T-helper 2 cell (primary cell): ENCODE measurements at places on chromosomes 7 and 10.

GRCh38 chr7:35253460-35253709, 515 bp downstream of the TBX20 start:
- no peak for DNase-seq

GRCh38 chr10:97584060-97584797, at the start of gene HOGA1:
Gene HOGA1 (plus strand): TSS chr10:97584389. CDS start chr10:97584704, 315 bp downstream.
- no peak for DNase-seq

DNA sequence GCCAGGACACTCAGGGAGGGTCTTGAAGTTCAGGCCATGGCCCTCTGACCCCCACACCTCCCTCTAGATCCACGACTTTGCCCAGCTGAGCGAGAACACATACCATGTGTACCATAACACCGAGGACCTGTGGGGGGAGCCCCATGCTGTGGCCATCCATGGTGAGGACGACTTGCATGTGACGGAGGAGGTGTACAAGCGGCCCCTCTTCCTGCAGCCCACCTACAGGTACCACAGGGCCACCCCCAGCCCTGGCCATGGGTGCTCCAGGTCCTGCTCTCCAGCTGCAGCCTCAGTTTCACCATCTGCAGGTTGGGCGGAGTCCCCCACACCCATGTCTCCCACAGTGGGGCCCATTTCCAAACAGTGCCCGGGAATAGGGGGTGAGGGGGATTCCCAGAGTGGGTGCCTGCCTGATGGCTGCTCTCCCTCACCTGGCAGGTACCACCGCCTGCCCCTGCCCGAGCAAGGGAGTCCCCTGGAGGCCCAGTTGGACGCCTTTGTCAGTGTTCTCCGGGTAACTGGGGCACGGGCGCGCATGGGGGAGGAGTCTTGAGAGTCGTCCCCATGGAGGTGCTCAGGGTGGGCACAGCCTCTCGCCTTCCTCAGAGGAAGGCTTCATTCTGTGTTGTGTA, 54.1 kb downstream of the PALD1 start:
- DNase-seq = no peak

- peak; percentile 78 for DNase-seq
Observed at GRCh38 chr10:3740157-3740871, 44.7 kb downstream of the KLF6 start.

DNA sequence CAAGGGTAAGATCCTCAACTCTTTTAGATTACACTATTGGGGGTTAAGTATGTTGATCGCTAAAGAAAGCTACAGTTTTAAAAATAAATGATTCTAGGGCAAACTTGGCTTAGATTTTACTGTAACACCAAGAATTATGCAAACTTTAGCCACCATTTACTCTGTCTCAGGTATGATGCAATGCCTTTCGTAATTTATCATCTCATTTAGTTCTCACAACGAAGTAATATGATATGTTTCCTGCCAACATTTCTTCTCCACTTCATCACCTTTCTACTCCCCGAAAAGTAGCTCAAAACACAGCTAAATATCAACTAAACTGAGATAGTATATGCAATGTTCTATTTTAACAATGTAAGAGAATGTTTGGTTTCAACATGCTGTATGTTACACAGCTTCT, 21.1 kb downstream of the FAM133B start:
- no peak for DNase-seq

DNA sequence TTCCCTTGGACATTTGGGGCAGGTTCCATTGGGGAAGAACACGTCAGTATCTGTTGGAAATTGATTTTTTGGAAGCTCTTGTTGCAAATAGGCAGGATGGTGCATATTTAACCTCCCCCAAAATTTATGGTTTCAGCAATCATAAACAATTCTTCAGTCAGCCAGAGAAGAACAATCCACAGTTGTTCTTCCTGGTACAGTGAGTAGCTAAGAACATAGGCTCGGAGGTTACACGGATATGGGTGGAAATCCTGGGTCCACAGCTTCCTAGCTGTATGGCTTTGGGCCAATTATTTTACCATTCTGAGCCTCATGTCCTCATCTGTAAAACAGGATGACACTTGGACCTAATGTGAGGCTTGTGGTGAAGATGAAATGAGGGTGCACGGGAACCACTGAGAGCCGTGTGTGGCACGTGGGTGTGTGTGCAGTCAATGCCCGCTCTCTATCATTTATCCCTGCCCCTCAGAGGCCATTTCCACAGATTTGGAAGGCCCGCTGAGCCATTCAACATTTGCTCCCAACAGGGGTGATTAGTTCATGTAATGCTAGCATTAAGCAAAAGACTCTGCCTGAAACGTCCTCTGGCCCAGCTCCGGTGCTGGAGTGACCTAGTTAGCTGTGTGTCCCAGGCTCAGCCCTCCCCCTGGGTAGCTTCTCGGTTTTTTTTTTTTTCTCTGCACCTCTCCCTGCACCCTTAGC, 9.7 kb downstream of the CAMK1D start:
- DNase-seq = no peak

- DNase-seq = no peak
Observed at GRCh38 chr7:34463830-34464229, 194.2 kb upstream of the NPSR1 start.

DNA sequence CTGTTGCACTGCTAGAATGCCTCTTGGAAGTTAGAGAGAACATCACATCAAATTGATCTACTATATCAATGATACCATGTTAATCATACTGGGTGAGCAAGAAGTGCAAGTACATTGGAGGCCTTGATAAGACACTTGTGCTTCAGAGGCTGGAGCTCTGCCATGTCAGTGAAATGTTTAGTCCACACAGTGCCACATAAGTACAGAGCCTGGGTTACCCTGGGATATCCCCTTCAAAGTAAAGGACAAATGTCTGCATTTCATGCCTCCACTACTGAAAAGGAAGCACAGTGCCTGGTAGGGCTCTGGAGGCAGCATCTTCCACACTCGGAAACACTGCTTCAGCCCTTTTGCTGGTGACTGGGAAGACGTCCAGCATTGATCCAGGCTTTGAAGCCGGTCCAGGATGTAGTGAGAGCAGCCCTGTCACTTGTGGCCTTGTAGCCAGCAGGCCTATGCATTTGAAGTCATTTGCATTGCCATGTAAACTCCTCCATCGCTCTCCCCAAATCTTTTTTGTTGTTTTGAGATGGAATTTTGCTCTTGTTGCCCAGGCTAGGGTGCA, 15.7 kb upstream of the STN1 start:
- no peak for DNase-seq

- DNase-seq = no peak
Observed at GRCh38 chr7:17957871-17958270, 17.6 kb upstream of the SNX13 start.

- DNase-seq = no peak
Observed at GRCh38 chr7:11130012-11130411, 156.3 kb downstream of the PHF14 start.

GRCh38 chr7:8134089-8134733, 127.8 kb downstream of the ICA1 start:
- peak; percentile 89 for DNase-seq

DNA sequence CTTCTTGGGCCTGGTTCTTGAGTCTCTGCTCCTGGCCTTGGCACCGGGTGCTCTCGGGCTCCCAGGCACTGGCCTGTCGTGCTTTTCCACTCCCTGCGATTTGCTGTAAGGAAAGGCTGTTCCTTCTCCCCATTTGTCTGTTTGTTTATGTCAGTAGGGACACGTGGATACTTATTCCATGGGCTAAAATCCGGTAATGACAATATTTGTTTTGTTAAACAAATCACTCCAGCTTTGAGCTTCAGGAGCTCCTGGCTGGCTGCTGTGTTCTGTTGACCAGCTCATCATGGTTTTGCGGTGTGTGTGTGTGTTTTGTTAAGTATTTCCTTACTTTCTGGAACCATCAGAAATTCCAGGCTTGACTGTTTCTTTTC, 17.5 kb upstream of the JAKMIP3 start:
- DNase-seq = no peak

DNA sequence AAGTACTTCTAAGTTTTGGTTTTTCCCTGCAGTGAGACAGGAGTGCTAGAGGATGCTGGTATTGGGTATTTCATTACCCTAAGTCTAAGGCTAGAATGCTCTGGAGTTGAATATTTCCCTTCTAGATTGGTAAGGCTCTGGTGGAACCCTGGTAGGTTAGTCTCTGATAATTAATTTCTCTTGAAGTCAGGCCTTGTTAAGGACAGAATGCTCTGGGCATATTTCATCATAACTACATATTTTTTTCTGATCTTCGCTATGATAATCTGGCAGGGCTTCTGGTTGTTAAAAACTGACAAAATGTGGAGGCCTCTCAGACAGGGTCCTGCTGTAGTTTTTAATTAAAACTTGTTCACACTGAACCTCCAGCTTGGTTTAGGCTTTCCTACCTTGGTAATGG, 83.8 kb downstream of the CDK13 start:
- no peak for DNase-seq

GRCh38 chr10:118926903-118927302, 102.6 kb upstream of the NANOS1 start:
- DNase-seq = no peak

GRCh38 chr10:129116371-129116770, 350.7 kb upstream of the MGMT start:
- no peak for DNase-seq

DNA sequence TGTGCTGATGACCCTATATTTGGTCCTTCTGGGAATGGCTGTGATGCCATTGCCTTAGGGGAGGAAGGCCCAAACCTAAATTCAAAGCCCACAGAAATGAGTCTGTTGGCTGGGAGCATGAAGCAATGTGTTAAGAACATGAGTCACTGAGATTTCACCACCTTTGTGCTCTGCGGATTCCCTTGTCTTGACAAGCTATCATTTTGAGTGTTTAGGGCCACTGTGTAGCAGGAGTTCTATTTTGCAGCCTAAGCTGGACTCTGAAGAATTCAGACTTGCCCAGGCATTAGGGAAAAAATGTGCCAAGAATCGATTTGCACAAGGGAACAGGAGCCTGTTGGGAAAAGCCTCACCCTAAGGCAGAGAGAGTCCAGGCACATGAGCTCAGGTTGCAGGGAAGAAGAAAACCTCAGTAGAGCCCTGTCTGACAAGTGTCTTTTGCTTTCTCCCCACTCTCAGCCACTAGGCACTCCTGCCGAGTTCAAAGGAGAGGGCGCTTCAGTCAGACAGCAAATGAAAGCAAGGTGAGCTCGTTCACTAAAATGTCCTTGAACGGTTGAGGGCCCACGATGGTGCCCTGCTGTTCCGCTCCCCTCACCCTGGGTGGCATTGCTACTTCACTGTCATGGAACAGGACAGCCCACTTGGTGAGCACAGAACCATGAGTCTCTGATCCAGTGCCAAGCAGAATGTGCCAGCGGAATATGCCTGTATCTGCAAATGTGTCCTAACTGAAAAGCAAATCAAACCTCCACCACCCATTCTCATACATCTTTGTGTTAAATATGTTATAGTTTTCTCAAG, 93.6 kb downstream of the PRLHR start:
- DNase-seq = no peak

DNA sequence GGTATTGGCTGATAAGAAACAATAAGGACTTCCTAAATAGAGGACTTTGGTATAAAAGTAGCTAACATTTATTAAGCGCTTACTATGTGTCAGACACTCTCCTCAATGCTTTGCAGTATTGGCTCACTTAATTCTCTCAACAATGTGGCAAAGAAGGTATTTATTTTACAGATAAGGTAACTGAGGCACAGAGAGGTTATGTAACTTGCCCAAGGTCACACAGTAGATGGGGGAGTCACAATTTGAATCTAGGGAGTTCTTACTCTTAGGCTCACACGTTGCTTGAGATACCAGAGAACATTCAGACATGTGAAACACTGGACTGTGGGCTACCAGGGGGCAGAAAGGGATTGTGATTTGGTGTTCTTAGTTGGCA, 60.8 kb upstream of the GPR158 start:
- DNase-seq = no peak

DNA sequence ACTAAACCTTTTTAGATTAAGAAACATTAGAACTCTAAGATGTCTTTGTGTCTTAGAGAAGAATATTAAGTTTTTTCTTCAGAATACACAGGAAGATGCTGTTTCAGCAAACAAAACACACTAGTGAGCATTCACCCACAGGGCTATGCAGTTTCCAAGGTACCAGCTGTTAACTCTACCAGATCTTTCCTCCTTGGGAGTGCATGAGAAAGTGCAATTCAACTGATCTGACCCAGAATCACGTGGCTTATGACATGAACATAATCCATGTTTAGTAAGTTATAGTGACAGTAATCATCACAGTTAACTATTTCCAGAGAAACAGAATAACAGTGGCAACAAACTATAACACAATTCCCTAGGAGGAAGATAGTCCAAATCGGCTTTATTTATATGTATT, 270.7 kb downstream of the CACNA2D1 start:
- DNase-seq = no peak

- no peak for DNase-seq
Observed at GRCh38 chr10:34543716-34544115, 271.4 kb downstream of the PARD3 start.

DNA sequence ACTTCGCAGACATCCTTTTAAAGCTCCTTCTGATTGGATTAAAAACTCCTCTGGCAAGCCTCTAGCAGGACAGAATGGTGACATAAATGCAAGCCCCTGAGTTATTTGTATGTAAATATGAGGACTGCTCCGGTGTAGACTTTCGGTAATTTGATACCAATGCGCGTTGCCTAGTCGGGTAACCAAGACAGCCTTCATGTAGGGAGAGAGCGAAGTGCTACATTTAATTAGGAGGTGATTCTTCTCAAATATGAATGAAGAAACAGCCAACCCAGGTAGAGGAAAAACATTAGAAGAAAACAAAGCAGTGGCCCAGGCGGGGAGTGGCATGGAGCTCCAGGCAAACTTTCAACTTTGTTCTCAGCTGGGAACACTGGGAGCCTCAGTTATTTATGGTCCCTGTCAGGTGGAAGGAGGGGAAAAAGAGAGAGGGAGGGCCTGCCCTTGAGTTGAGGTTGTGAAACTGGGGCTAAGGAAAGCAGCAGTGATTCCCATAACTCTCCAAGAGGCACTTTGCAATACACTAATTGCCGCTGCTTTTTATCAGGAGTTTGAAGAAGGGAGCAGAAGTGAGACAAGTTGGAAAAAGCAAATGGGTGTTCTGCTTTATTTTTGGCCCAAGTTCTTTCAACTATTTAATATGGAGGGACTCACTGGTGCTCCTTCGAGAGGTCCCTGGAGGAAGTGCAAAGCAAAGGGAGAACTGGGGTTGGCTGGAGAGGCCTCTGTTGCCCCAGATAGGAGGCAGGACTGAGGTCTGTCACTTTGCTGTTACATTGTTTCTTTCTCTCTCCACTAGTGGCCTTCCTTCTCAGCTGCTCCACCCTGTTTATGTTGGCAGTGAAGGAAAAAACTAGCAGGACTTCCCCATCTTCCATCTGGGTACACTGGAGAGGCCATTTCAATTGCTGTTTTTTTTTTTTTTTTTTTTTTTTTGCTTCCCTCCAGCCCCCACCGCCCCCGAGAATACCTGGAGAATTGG, 234.6 kb upstream of the CCDC6 start:
- no peak for DNase-seq
